ENCODE measurements at places on chromosomes 16 and 17.

DNA sequence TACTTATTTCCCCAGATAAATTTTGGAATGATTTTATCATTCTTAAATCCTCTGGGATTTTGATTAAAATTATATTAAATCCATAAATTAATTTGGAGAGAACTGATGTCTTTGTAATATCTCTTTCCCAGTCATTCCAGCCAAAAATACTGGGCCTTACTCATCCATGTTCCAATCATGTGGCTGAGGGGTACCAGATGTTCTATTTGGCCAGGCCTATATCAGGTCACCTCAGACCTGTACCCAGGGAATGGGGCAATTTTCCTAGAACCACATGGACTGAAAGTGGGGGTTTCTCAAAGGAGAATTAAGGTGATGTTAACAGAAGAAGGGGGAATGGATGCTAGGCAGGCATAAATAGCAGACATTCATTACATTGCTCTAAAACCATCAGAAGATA, 7.5 kb downstream of the SNTB2 start:
- DNase-seq, result no peak

DNA sequence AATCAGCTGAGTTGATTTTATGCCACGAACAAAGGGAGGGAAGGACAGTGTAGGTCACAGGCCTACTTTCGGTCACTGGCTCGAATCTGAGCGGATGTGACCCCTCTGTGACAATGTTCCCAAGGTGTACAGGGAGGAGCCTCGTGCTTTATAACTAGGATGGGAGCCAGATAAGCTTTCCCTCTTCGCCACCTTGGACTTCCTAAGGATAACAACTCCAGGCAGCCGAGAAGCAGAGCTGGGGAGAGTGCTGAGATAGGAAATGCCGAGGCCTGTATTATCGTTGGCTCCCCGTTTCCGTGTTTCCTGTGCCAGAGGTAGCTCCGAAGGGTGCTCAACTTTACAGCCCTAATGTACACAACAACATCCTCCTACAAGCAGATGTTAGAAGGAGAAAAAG, 217.8 kb upstream of the IRX3 start:
- no peak for DNase-seq

DNA sequence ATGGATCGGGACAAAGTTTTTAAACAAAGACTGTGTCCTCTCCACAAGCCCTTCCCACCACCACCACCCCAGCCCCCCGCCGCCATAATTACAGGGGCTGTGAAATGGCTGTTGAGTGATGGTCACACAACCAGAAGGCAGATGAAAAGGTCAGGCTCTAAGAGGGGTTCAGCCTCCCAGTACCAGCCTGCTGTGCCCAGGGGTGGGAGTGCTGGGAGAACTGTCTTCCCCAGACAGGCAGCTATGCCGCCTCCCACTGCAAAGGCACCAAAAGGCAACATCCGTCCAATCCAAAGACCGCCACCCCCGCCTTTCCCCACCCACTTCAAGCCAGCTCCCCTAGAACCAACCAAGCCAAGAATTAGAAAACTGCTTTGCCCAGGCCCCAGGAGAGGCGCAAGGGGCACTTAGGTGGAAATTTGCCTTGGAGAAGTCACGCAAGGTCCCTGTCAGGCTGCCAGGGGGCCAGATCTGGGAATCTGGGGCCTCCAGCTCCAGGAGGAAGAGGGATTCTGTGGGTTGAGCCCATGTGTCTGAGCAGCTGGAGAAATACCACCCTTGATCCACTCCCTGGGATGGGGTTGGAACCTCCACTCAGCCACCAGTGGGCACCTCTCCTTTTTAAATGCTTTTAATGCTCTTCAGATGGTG, 14.4 kb downstream of the CARHSP1 start:
- no peak for DNase-seq

DNA sequence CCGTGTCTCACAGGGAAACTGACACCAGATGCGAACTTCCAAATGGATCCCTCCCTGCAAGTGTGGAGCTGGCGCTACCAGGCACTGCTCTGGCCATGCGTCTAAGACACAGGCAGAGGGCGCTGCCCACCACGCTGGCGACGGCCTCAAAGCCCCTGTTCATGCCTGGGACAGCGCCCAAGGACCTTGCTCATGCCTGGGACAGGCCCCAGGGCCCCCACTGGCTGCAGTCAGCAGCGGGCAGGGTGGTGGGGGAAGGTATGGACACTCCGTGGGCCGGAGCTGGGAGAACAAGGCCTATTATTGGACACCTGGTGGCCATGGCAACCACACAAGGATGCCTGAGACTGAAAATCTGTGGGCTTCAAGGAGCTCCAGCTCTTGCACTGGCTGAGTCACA, 8.8 kb downstream of the ZG16B start:
- DNase-seq, result peak; percentile 83
